ENCODE measurements at places on chromosomes 1 and 21.

- no peak for ATAC-seq
These were observed 225.7 kb downstream of the SIPA1L2 start for GRCh38 chr1:232404227-232404626.

DNA sequence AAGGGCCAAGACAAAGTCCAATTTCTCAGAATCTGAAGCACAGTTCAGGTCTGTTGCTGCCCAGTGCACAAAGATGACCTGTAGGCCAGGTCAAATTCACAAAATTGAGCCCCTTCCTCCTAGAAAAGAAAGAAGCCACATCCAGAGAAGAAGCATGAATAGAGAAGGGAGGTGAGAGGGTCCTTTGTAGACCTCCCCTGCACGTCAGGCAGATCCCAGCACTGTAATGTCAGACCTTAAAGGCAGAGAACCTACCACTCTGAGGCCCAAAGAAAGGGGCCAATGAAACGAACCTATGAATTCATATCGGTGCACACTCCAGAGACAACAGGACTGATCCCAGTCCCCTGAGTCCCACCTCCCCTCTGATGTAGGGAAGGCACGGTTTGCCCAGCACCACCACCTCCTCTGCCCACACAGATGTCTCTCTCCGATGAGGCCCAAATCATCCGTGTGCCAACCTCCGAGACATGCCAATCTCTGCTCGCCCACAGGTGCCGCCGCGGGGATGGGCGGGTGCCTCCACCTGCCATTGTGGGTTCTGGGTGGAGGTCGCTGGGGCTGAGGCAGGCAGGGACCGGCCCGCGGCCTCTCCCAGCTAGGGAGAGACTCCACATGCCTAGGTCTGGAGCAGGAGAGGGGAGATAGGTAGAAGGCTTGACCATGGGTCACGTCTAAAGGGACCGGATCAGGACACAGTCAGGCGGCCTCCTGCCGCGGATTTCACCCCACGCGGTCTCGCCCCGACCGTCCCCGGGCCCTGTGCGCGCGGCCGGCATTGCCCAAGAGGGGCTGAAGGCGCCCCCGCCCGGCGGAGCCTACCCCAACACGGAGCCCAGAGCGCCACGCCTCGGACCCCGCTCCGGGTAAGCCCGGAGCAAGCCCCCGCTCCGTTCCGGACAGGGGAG lies 42.1 kb downstream of the RRAGC start:
- no peak for ATAC-seq

DNA sequence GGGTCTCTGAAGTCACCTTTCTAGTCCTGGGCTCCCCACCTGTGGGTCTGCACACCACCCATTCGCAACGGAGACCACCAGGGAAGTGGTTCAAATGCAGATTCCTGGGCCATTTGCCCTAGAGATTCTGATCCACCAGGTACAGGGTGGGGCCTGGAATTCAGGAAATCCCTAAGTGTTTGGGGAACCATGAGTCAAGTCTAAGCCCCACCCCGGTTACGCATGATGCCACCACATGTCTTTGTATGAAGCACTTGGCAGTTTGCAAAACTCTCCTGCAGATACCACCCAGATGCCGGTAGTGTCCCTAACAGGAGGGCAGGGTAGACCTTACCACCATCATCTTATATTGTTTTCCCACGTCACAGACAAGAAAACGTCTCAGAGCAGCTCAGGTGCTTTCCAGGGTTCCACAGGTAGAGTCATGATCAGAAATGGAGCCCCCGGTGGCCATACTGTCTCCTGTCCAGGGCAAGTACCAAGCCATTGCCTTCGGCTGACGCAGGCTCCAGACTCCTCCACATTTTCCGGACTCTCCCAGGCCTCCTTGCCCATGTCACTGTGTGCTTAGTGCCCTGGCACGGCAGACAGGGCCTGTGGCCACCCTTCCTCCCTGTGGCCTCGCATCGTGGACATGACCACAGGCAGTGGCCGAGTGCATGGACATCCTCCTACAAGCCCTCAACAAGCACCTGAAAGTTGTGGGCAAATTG lies 89.2 kb upstream of the TMEM51 start:
- no peak for ATAC-seq

- no peak for ATAC-seq
These were observed 57.1 kb upstream of the ID3 start for GRCh38 chr1:23616292-23616824.

DNA sequence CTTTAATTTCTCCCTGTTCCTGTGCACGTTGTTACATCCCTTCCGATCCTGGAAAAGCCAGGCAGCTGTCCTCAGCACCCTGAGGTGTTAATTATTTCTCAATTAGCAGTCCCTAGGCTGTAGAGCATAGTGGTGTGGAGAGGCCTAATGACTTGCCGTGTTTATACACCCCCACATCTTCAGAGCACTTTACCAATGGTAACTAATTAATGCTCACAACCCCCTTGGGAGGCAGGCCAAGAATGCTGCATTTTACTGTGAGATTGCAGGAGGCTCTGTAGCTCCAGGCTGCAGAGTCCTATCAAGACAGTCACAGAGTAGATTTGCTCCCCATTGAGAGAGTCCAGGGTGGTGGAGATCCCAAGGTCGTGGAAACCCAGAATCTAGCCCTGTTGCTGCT lies 2.4 kb upstream of the PARS2 start:
- ATAC-seq: no peak

DNA sequence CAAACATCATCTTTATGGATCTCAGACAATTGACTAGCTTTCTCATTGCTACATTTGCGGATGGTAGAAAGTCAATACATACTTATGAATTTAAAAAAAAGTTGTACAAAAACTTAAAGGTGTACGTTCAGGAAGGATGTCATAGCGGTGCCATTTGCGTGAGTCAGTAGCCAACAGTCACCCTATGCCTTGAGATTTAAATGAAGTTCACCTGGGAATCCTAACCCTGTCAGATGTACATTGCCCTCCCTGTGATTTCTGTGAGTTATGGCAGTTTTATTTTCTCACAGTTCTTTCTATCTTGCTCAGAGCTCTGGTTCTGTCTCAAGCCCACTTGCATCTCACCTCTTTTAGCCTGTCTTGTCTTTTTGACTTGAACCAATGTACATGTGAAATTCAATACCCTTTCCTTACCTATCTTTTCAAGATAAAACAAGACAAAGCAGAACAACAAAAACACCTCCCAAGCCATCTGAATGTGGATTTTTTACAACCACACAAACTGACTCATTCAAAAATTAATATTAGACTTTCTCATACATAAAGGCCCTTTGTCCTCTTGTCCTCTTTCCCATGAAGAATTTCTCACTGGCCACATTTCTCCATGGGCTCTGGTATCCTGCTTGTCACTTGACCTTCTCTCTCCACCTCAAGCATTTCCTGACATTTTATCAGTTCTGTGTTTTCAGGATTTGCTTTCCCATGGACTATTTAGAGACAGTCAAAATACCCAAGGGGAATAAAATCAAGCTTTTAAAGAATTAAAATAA lies 25.3 kb upstream of the ZNF697 start:
- no peak for ATAC-seq

All from activated CD4-positive, CD25-positive, alpha-beta regulatory T cell treated with anti-CD3 and anti-CD28 coated beads, Interleukin-2, amount 50 U/mL, for 24 hours (primary cell).